AG10803 (cell line): ENCODE measurements at places on chromosomes 16 and 17.

- peak; percentile 95 for DNase-seq
Measured at GRCh38 chr17:9937241-9937761, 32.2 kb upstream of the RCVRN start.

GRCh38 chr17:80151333-80151732 lies 4.4 kb upstream of the EIF4A3 start:
- peak; percentile 74 for DNase-seq

DNA sequence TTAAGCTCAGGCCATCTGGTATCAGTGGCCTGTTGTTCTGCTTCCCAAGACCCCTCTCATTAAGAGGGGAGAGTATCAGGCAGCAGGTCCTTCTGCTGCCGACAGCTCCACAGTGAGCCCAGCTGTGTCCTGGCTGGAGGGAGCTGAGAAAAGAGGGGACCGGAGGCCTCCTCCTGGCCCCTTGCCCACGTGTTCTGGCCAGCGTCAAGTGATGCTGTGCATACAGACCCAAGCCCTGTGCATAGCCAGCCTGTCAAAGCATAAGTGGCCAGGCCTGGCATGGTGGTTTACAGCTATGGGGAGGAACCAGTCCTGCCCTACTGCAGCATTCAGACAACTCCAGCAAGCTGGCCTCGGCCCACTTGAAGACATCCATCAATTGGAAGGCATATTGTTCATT lies 48.0 kb downstream of the ABCC6 start:
- DNase-seq: no peak

GRCh38 chr17:56624309-56624708 lies 30.8 kb downstream of the NOG start:
- peak; percentile 47 for DNase-seq

DNA sequence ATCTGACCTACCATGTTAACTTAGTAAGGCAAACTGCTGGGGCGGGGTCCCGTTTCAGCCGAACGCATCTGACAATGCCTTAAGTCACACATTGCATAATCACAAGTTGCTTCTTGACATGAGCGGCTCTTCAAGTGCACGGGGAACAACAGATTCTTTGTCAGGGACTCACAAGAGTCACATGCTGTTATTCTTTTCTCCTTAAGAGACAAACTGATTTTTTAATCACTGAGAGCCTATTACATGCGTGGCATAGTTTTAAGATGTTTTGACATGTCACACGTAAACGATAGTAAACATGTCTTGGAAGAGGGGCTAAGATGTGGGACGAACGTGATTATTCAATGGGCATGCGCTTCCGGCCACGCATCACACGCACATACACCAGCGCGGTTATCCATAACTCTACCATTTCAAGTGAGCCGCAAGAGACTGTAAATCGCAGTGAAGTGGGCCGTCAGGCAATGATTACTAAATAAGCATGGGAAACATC lies 63.4 kb downstream of the ADCY9 start:
- DNase-seq: peak; percentile 92

DNA sequence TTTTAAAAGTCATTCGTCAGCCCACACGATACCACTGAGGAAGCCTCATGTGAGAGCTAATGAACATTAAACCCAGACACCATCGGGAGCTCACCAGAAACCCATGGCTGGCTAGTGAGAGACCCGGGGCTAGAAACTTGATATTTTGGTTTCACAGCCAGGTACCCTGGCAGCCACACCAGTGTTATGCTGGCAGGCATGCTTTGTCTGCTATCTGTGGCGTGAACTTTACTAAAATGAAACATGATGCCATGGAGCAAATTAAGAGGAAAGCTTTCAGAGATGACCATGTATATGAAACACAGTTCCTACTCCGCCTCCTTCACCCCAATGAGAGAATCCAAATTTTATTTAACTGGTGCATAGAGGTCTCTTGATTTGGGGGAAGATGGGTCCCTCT lies 291.2 kb downstream of the IRX3 start:
- no peak for DNase-seq

DNA sequence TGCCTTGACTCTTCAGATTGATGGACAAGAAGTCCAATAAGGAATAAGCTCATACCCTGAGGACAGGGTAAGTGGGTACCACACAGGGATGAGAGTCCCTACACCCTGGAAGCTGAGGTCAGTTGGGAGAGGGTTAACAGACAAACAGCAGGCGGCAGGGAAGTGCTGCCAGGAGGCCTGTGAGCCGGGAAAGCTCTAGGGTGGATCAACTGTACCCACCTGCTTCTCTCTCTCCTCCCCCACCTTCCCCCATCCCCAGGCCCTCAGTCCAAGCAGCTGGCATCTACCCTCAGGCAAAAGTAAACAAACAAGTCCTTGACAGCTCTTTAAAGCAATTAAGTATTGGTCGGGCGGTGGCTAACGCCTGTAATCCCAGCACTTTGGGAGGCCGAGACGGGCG lies 20.7 kb upstream of the MYLK3 start:
- DNase-seq: no peak

- peak; percentile 77 for DNase-seq
Measured at GRCh38 chr17:67800495-67800928, 24.8 kb upstream of the BPTF start.

DNA sequence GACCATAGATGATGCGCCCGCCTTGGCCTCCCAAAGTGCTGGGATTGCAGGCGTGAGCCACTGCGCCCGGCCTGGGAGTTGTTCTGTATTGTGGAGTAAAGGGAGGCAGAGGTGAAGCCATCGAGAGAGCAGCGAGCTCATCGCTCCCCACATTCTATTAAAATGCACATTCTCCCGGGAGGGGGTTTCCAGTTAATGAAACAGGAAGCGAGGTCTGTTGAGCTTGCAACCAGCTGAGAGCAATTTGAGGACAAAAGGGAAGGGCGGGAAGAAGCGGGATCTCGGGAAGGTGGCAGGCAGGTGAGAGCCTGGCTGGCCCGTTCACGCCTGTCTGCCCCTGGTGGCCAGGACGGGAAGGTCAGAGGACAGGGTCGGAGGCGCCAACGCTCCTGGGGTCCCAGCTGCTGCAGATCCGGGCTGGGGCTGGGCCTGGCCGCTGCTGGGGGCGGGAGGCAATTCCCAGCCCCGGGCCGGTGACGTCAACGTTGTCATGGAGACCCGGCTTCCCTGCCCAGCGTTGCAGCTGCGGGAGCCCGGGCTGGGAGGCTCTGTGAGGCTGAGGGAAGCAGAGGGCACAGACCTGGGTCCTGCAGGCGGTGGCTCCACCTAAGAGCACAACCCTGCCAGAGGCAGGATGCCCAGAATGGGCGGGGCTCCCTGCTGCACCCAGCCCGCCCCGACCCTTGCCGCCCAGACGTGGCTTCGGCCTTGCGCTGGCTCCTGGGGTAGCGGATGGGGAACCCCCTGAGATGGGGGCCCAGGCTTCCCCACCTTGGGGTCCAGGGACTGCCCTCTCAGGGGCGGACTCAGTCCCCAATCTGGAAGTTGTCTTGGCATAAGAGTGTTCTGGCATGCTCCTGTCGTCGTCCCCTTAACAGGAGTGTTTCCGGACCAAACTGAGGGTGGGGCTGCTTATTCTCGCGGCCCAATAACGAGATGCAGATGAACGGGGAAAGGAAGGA lies 48.7 kb upstream of the PLCG2 start:
- DNase-seq: peak; percentile 56

GRCh38 chr16:82653550-82654511 lies 27.1 kb downstream of the CDH13 start:
- peak; percentile 91 for DNase-seq

DNA sequence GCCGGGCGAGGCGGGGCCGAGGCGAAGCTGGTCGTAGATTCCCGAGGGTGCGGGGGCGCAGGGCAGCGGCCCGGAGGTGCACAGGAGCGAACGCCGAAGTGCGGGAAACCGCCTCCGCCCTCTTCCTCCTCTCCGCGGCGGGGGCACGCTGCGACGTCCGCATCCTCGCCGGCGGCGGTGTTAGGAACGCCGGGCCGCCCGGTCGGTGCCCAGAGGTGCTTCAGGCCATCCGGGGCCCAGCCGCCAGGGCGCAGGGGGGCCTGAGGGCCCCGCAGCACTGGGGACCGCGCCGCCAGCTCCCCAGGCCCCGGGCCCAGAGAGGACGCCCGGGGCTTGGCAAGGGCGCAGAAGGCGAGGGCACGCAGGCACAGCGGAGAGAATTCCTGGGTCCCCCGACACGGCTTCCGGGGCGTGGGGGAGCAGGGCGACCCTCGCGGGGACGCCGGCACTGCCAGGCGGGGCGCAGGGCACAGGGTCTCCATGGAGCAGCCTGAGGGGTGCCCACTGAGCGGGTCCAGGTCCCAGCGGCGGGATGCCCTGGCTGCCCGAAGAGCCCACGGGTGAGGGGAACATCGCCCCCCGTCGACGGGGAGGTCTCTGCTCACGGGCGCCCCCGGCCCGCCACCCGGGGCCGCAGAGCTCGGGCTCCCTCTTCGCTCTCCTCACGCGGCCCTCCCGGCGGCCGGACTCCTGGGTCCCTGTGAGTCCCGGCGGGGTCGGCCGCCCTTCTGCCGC lies 576 bp downstream of the EPOP start:
- DNase-seq: no peak

DNA sequence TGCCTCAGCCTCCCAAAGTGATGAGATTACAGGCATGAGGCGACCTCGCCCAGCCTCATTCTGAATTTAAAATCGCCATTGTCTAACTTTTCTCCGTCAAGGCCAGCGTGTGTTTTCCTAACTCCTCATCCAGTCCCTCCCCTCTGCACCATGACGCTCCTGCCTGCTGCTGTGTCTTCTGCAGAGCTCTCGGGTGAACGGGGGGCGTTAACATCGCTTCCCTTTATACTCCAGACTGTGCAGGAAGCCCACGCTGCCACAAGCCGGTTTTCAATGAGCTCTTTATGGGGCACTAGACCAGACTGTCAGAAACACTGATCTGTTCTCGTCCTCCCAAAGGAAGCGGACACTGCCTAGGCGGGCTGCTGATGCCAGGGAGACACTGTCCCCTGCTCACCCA lies 13.2 kb downstream of the AANAT start:
- no peak for DNase-seq

DNA sequence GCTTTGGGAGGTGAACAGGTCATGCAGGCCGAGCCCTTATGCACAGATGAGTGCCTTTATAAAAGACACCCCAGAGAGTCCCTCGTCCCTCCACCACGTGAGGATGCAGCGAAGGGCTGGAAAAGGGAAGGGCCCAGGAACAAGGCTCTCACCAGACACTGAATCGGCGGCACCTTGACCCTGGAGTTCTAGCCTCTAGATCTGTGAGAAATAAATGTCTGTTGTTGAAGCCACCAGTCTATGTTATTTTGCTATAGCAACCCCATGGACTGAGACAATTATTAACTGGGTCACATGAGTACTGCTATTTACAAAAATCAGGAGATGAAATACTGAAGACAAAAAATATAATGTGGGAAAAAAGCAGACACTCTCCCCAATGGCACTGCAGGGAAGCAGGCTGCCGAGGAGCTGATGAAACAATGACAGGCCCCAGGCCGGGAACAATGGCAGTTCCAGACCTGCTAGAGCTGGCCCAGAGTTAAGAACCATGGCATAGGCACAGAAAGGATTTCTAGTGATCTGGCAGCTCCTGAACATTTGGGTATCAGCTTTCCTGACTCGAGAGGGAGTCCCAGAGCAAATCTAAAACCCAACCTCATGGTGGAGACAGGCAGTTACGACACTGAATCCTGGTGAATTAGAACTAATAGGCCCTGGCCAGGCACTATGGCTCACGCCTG lies 17.8 kb upstream of the GGA2 start:
- DNase-seq: no peak

DNA sequence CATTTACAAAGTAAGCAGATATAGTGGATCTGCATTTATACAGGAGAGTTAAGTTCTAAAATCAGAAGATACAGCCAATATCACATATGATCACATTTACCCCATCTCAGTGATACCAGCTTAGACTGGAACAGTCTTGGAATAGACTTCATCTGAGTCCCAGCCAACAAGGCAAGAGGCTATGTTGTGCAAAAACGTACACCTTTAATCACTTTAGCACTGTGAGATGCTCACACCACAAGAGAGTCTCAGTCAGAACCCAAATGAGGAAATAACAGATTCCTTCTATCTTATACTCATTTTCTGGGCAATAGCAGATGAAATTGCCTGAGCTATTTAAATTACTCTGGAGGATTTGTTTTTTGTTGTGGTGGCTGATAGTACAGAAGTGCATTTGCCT lies 145.6 kb downstream of the ANKFN1 start:
- no peak for DNase-seq

GRCh38 chr17:71970312-71970711 lies 150.5 kb upstream of the SOX9 start:
- no peak for DNase-seq

DNA sequence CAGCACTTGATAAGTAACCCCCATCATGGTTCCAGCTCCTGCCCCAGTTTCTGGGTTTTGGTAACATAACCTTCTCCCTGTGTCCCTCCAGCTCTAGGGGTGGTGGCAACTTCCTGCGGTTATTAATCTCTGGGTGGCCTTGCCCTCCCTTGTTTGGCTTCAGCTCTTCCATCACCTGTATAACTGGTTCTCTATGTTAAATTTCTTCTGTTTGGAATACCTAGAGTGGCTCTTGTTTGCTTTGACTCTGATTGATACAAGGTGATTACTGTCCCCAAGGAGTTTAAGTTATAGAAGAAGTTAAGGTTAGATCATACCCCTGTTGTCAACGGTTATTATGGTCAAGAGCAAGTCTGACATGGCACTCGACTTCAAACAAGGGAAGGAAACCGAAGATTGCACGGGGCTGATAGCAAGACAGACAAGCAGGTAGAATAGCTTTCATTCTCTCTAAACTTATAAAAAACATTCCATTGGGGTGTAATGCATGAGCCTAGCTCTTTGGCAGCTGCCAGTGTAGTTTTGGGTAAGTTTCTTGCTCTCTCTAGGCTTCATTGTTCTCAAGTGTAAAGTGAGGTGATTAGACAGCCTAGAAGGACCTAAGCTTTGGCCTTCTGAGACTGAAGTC lies 11.0 kb upstream of the CCR7 start:
- no peak for DNase-seq
